IPS DF 6.9 (cell line): ENCODE measurements at places on chromosomes 7 and 10.
A peak's percentile ranks its signal among the peaks of the same experiment; 100 is the strongest.

DNA sequence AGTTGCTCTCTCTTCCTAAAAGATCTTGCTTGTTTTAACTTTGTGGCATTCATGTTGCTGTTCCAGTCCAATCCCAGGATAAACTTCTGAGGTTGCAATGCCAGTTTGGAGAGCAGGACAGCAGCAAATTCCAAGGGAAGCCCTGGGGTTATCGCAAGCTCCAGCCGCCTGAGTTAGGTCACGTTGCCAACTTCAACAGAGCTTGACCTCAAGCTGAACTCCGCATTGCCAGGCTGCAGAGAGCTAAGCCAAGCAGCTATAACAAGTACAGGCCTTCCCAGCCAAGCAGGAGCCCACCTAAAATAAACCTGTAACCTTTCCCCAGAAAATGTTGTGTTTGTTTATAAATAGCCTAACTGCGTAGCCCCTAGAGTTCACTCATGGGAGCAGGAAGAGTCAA lies 138.9 kb upstream of the LYZL1 start:
- peaks cover 5% of the 10 kb centered on the region; the same call in 1 of the 2 replicates for H3K4me1 ChIP-seq
- no peak for DNase-seq
- no peaks in the 10 kb centered on the region for H3K27me3 ChIP-seq
- no peaks in the 10 kb centered on the region for H3K36me3 ChIP-seq
- no peak overlapping the region for H3K27ac ChIP-seq

GRCh38 chr7:24191362-24191761 lies 92.6 kb upstream of the NPY start:
- H3K36me3 ChIP-seq = no peaks in the 10 kb centered on the region
- H3K27ac ChIP-seq = no peak overlapping the region
- no peaks in the 10 kb centered on the region for H3K4me1 ChIP-seq
- H3K27me3 ChIP-seq = no peaks in the 10 kb centered on the region
- DNase-seq = no peak

- no peaks in the 10 kb centered on the region for H3K4me1 ChIP-seq
- peak within 1 kb of the TSS; percentile 71 for H3K4me3 ChIP-seq
- no peak within 1 kb of the TSS for H3K27ac ChIP-seq
- DNase-seq = no peak
- H3K36me3 ChIP-seq = no peaks in the 10 kb centered on the region
- H3K27me3 ChIP-seq = no peaks in the 10 kb centered on the region
Observed at GRCh38 chr10:15370856-15371701, at the start of gene FAM171A1. TSS of gene FAM171A1 (minus strand) at chr10:15371289. CDS start at chr10:15371052, 237 bp downstream.

DNA sequence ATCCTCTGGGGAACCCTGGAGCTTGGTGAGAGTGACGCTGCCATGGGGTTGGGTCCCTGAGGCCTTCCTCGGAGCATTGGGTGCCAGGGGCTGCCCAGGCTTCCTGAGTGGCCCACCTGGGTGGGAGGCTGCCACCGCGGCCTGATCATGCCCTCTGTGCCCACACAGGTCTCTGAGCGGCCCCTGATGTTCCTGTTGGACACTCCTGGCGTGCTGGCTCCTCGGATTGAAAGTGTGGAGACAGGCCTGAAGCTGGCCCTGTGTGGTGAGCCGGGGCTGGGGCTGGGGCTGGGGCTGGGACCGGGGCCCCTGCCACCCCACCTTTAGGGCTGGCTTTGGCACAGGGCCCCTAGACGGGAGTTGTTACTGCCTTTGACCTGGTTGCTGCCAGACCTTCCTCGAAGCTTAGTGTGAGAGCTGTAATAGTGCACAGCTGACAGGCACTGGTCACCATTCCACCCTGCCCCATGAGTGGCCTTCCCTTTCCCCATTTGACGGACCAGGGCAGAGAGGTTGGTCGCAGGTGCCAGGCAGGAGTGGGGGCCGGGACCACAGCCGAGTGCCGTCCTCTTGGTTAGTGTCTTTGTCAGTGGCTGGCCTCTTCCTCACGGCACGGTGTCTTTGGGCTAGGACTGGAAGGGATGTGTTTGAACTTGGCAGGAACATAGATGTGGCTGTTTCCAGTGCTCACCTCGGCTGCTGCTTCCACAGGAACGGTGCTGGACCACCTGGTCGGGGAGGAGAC lies 8.2 kb downstream of the MTG1 start:
- no peak overlapping the region for H3K4me3 ChIP-seq
- no peaks in the 10 kb centered on the region; the same call in 1 of the 2 replicates for H3K4me1 ChIP-seq
- H3K27ac ChIP-seq = no peak overlapping the region
- no peak for DNase-seq
- H3K27me3 ChIP-seq = no peaks in the 10 kb centered on the region

DNA sequence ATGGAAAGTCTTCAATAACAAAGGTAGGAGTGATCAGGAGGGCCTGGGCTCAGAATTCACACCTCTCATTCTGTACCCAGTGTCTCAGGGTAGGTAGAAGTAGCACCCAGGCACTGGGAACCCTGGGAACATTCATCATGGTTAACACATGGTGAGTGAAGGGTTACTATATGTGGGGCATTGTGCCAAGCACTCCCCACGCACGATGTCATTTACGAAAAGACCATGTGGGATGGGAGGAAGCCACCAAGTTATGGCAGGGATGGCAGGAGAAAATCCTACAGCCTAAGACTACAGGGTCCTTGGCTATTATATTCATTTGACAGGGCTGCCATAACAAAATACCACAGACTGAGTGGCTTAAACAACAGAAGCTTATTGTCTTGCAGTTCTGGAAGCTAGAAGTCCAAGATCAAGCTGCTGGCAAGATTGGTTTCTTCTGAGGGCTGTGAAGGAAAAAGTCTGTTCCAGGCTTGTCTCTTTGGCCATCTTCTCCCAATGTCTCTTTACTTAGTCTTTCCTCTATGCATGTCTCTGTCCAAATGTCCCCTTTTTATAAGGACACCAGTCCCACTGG lies 27.7 kb upstream of the DDIT4 start:
- no peak for DNase-seq
- peaks cover 6% of the 10 kb centered on the region; the same call in 1 of the 2 replicates for H3K4me1 ChIP-seq
- H3K27ac ChIP-seq = no peak overlapping the region
- no peak overlapping the region for H3K4me3 ChIP-seq

- no peaks in the 10 kb centered on the region for H3K27me3 ChIP-seq
- H3K27ac ChIP-seq = peak overlapping the region; percentile 99
- no peak overlapping the region for H3K4me3 ChIP-seq
- H3K4me1 ChIP-seq = peaks cover 7% of the 10 kb centered on the region; the same call in 1 of the 2 replicates
- H3K36me3 ChIP-seq = no peaks in the 10 kb centered on the region
Observed at GRCh38 chr7:8362723-8363369, 70.6 kb upstream of the NXPH1 start.

DNA sequence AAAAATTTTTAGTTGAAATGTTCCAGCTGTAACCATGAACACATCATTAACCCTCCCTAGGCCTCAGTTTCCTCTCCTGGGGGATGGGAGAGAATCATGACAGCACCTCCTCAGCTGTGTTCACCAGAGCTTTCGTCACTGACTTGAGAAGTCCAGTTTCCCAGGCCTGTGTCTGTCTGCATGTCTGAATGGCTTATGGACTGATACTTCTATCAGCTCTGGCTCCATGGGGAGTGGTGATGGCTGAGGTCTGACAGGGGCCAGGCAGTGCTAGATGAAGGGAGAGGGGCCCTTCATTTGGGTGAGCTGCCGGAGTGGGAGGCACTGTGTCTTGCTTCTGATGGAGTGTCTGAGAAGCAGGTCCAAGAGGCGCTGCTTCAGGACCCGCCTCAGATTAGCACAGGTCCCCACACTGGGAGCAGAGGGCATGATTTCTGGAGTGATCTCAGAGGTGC lies 192.9 kb downstream of the PTPN20 start:
- no peaks in the 10 kb centered on the region for H3K27me3 ChIP-seq
- no peak overlapping the region for H3K27ac ChIP-seq
- H3K4me1 ChIP-seq = no peaks in the 10 kb centered on the region
- no peak overlapping the region for H3K4me3 ChIP-seq

- H3K27me3 ChIP-seq = no peaks in the 10 kb centered on the region
- H3K4me1 ChIP-seq = no peaks in the 10 kb centered on the region
- H3K36me3 ChIP-seq = no peaks in the 10 kb centered on the region
- DNase-seq = no peak
Observed at GRCh38 chr10:73096041-73096448, 621 bp downstream of the P4HA1 start.

- H3K27me3 ChIP-seq = no peaks in the 10 kb centered on the region
- DNase-seq = no peak
- no peak overlapping the region for H3K4me3 ChIP-seq
- no peaks in the 10 kb centered on the region for H3K4me1 ChIP-seq
- no peaks in the 10 kb centered on the region for H3K36me3 ChIP-seq
- no peak overlapping the region for H3K27ac ChIP-seq
Observed at GRCh38 chr7:39958038-39958437, 8.0 kb downstream of the CDK13 start.

- H3K36me3 ChIP-seq = no peaks in the 10 kb centered on the region
- no peak overlapping the region for H3K27ac ChIP-seq
- no peaks in the 10 kb centered on the region for H3K27me3 ChIP-seq
- DNase-seq = no peak
- H3K4me3 ChIP-seq = peak overlapping the region; percentile 68; the same call in 1 of the 2 replicates
Observed at GRCh38 chr10:132536241-132536876, 1.2 kb upstream of the INPP5A start.

DNA sequence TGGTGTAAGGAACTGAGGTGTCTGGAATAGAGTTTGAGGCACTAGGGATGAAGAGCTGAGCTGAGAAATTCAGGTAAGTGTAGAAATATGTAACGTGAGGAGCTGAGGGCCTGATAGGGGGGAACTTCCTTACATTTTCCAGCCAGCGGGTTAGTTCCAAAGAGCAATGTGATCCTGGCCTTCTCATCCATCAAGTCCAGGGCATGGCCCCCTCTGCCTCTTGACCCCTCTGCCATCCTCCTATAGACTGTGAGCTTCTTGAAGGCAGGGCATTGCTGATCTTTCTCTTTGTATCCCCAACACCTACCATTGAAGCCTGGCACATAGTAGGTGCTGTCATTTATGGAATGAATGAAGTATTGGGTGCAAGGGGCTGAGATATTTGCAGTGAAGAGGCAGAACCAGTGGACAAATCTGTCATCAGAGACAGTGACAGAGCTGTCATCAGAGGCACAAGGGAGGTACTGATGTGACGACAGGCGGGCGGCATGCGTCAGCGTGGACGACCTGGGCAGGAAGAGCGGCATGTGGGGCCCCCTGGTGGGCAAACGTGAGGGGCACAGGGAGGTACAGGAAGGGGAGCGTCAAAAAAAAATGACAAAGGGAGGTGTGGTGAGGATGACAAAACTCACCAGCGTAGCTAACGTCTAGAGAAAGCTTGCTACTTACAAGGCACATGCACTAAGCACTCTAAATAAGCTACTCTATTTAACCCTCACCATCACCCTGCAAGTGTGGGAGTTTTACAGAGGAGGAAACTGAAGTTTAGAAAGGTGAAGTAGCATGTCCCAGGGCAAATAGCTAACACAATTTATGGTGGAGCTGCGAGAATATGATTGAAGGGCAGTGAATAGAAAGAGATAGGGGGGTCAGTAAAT lies 5.2 kb upstream of the CAMK2G start:
- DNase-seq = peak; percentile 81
- H3K27ac ChIP-seq = no peak overlapping the region
- no peaks in the 10 kb centered on the region for H3K27me3 ChIP-seq
- H3K36me3 ChIP-seq = no peaks in the 10 kb centered on the region
- no peak overlapping the region for H3K4me3 ChIP-seq
- H3K4me1 ChIP-seq = no peaks in the 10 kb centered on the region

GRCh38 chr10:102814873-102815661 lies 22.1 kb downstream of the CYP17A1 start:
- no peak overlapping the region for H3K4me3 ChIP-seq
- no peaks in the 10 kb centered on the region for H3K36me3 ChIP-seq
- H3K4me1 ChIP-seq = 0 out of 2 replicates have a peak, but pooled peaks cover 1% of the 10 kb centered on the region
- H3K27ac ChIP-seq = no peak overlapping the region
- no peaks in the 10 kb centered on the region for H3K27me3 ChIP-seq

DNA sequence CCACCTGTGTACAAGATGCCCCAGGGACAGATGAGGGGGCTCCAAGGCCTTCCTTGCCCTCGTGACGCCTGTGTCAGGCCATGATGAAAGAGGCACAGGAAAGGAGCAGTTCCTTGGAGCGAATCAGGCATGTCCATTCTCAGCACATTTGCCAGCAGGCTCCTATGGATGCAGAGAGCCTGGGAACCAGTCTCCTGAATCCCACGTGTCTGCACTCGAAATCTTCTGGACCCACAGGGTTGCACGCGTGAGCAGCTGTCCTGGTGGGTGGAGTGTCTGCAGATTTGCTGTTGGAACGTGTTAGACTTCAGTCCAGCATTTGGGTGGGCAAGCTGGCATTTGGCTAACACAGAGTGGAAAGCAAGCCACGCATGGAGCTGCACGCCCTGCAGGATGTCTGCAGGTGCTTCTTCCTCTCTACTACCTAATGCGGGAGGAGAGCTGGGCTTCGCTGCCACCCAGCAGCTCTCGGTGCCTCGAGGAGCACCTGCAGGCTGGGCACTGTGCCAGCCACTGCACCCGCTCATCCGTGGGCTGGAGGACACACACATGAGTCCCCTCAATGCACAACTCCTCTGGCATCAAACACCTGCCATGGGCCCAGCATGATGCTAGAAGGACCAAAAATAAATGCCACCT lies 140.7 kb downstream of the PAXIP1 start:
- H3K27me3 ChIP-seq = no peaks in the 10 kb centered on the region
- no peak overlapping the region for H3K4me3 ChIP-seq
- no peaks in the 10 kb centered on the region for H3K4me1 ChIP-seq
- no peak for DNase-seq
- no peaks in the 10 kb centered on the region for H3K36me3 ChIP-seq
- no peak overlapping the region for H3K27ac ChIP-seq

GRCh38 chr7:157502701-157503111 lies 165.9 kb downstream of the DNAJB6 start:
- no peaks in the 10 kb centered on the region for H3K36me3 ChIP-seq
- H3K4me3 ChIP-seq = no peak overlapping the region
- no peak for DNase-seq

- no peaks in the 10 kb centered on the region for H3K27me3 ChIP-seq
Observed at GRCh38 chr7:5231116-5231515, 41.1 kb downstream of the WIPI2 start.

DNA sequence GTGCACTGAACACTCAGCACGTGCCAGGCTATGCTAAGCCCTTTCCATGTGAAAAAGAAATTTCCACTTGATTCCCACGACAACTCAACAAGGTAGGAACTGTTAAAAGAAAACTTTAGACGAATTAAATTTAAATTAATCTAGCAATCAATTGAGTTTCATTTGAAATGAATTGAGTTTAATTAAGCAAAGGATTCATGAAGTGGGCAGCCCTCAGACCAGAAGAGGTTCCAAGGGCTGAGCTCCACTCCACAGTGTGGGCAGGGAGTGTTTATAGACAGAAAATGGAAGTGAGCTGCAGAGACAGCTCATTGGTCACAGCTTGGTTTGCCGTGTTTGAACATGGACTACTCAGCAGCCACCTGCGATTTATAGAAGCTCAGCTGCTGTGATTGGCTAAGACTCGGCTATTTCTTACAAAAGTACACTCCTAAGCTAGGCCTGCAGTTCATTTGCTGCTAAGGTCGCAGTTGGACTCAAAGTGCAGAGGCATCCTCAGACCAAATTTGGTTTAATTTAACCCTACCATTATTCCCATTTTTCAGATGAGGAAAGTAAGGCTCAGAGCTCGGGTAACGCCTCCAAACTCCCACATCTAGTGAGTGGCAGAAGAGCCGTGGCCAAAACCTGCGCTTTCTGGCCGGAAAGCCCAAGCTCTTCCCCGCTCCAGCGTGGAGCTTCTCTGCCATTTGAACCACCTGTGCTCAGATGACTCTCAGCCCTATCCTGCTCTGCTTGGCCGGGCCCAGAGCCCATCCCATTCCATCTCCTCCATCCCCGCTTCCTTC lies 24.9 kb downstream of the CALML3 start:
- H3K27ac ChIP-seq = no peak overlapping the region
- H3K27me3 ChIP-seq = no peaks in the 10 kb centered on the region
- no peaks in the 10 kb centered on the region for H3K36me3 ChIP-seq
- DNase-seq = no peak

- H3K27ac ChIP-seq = no peak overlapping the region
- H3K36me3 ChIP-seq = no peaks in the 10 kb centered on the region
- H3K27me3 ChIP-seq = no peaks in the 10 kb centered on the region
- no peak overlapping the region for H3K4me3 ChIP-seq
Observed at GRCh38 chr10:3056280-3057037, 10.9 kb upstream of the PFKP start.
